ENCODE measurements at places on chromosomes 3 and 15. TPM values are rescaled to one million over a fixed set of nuclear protein-coding genes. Genes with fewer than 3 reads are reported as not detected.

The HERC2 gene
- total RNA-seq, result 58.7 TPM

DNA sequence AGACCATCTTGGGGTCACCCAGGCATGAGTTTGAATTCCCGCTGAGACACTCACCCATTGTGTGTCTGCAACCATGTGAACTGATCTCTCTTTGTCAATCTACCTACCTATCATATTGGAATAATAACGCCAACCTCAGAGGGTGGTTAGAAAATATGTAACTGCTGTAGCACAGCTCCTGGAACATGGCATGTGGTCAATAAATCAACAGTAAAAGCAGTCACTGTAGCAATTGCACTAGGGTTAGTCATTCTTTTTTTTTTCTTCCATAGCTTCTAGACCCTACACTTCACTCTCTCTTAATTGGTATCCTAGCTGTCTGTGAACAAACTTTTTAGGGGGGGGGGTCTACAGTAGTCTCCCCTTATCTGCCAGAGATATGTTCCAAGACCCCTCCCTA is 64.2 kb upstream of the SLCO2A1 start:
- no peak for DNase-seq

The TMEM45A gene
- total RNA-seq, result 0.11 TPM

DNA sequence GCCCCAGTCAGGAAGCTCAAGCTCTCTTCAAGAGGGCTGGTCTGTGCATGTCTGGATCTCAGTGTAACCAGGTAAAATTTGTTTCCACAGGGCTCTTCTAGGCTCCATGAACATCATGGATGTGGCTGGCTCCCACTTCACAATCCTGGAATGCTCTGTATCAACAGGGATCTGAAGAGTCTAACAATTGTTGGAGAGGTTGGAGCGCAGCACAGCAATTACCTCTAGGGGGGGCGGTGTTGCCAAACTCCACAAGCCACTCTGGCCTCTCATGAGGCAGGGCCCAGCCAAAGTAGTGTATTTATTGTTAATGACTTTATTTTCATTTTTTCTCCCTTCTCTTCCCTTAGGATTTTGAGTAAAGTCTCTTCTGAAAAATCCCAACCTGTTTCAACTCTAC is 6.1 kb upstream of the EIF2B5 start:
- peak; percentile 70 for DNase-seq

- no peak for DNase-seq
Observed at GRCh38 chr3:139201446-139202225, 142.2 kb upstream of the MRPS22 start.

- no peak for DNase-seq
Observed at GRCh38 chr3:136332776-136333175, 82.6 kb downstream of the PCCB start.

DNA sequence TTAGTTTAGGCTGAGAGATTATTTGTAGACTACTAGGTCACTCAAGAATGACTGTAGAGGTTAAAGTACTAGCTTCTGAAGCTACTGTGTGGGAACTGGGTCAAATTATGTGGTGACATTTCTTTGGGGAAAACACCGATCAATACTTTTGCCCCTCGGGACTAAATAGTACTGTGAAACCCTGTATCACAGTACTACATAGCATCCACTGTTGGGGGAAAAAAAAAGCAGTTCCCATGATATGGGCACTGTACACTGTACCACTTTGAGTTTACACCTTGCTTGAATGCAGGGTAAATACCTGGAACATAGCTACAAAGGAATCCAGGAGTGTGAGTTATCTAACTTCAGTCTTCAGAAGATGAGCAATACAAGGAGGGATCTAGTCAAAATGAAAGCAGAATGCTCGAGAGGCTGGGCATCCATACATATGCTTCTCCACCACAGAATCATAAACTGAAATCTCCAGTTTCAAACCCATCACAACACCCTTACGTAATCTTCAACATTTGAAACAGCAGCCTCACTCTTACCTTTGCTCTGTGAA is 311.4 kb downstream of the UNC13C start:
- DNase-seq, result no peak

- DNase-seq, result peak; percentile 55
Observed at GRCh38 chr15:49620199-49620598, 419 bp downstream of the FAM227B start.

DNA sequence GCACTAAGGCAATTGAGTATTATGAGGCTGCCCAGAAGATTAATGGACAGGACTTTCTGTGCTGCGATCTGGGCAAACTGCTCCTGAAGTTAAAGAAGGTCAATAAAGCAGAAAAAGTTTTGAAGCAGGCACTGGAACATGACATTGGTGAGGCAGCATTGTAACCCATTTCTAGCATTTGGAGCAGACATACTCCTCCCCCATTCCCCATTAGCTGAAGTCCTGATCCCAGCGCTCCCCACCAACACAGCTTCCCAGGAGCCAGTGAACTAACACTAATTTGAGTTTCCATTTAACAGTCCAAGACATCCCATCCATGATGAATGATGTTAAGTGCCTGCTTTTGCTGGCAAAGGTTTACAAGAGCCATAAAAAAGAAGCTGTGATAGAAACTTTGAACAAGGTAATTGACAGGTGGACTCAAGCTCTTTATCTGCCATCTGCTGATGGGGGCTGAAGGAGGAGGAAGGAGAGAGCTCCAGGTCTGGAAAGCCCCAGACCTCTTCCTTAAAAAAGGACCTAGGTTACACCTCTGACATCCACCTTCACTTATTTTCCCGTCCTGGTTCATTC is 22.6 kb downstream of the CSRNP1 start:
- DNase-seq, result no peak

GRCh38 chr3:104939196-104939595 is 427.5 kb upstream of the ALCAM start:
- DNase-seq, result no peak

The NFKBIZ gene
- 6.3 TPM for total RNA-seq

DNA sequence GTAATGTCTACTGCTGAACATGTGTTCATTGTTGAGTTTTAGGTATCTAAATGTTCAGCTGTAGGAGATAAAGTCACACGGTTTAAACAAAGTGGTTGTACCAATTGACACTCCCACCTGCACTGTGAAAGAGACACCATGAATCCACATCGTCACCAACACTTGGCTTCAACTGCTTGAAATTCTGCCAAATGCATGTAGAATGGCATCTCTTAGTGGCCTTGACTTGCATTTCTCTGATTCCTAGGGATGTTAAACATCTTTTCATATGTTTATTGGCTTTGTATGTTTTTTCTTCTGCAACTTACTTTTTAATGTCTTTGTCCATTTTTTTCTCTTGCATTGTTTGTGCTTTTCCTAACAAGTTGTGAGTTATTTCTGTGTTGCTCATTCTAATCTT is 43.4 kb downstream of the RPLP1 start:
- DNase-seq, result no peak

- DNase-seq, result no peak
Observed at GRCh38 chr3:53324105-53324504, 23.2 kb downstream of the DCP1A start.

The MYO5C gene
- 0.58 TPM for total RNA-seq

DNA sequence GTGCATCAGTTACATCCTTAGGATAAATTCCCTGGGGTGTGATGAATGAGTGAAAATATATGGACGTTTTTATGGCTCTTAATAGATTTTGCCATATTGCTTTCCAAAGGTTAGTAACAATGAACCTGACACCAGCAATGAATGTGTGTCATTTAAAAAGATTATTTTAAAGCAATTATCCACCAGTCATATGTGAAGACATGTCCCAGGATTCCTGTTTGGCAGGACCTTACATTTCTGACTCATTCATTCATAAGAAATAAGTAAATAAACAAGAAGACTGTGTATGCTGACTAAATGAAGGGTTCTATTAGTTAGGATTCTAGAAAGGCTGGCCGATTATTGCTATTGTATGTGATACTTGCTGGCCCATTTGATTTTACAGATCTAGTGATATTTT is 201.5 kb downstream of the SOX2 start:
- peak; percentile 17 for DNase-seq

The C3orf85 gene
- total RNA-seq, result not detected

DNA sequence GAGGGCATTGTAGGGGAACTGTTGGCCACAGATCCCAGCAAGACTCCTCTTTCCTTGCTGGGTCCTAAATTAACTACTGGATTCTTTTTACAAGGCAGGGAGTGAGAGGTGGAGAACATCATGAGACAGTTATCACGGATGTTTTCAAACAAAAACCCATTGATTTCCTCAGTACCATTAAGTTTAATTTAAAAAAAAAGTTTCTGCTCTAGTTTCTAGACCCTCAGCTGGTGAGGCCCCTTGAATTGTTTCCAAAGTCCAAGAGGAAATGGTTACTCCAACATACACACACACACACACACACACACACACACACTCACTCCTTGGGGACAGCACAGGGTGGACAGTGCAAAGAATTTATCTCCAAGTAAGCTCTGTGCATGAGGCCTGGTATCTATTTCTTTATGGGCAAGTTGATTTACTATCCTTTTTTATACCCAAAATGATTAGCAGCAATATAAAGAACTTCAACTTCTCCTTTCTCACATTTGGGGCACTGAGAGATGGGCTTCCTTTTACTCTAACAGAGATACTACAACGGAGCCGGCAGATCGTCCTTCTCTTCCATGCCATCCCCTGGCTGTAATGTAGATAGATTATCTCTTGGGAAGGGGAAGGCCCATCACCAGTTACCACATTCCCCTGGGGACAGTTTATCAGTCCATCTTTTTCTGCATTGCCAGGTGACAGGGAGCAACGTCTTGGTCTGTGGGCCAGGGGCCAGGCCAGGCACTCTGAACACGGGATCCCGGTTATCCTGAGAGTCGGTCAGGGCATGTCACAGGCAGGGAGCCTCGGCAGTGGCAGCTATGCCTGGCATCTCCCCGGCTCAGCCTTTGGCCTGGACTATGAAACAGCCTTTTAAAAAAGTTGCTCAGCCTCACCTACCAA is 54.7 kb downstream of the CORO2B start:
- DNase-seq, result peak; percentile 56

DNA sequence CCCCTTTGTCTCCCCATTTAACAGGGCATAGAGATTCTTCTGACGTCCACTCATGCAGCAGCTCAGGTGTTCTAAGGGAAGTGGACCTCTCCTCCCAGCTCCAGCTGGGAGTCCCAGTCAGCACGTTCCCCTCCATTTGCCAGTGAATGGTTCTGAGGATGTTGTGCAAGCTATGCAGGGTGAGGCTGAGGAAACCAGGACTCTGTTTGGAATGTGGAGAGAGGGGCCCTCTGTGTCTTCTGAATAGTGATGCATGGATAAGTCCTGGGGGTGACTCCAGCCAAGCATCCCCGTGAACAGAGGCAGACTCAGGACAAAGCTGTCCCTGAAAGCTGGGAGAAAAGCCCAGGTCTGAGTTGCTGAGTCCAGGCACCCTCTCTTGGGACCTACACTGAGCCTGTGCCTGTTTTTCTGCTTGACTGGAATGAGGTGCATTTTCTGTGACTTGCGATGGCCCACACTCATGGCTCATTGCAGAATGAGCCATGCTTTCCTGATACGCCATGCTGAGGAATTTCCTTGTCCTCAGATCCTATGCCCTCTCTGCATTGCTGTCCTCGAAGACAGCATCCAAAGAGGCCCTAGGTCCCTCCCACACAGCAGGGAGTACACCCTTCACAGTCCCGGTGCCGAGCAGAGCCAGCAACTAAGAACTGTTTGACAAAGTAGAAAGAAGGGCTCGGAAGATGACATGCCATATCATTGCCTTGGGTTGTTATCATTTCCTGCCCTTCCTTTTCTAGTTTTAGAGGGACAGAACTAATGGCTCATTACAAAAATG is 185.2 kb downstream of the ATP10A start:
- no peak for DNase-seq

The CADPS gene
- 0.76 TPM for total RNA-seq

- no peak for DNase-seq
Observed at GRCh38 chr3:40299721-40300335, 9.7 kb upstream of the EIF1B start.

The ARL14 gene
- total RNA-seq, result not detected

DNA sequence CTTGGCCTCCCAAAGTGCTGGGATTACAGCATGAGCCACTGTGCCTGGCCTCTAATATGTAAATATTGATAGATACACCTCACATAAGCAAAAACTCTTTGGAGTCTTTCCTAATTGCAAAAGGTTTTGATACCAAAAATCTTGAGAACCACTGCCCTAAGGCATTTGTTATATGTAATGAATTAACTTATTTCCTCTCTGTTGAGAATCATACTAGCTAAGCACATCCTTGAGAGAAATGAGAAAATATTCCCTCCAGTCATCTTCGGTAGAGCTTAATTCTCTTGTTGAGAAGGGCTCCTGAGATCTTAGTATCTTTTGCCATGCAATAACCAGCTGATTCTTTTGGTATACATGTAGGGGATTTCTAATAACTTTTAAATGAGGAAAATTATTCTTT is 190.2 kb downstream of the SLC9A9 start:
- no peak for DNase-seq

GRCh38 chr3:123111640-123112039 is 44.8 kb downstream of the PDIA5 start:
- DNase-seq, result no peak

GRCh38 chr3:105365081-105365390 is 1.7 kb upstream of the ALCAM start:
- DNase-seq, result no peak

GRCh38 chr15:67760901-67761300 is 64.4 kb upstream of the SKOR1 start:
- no peak for DNase-seq

GRCh38 chr3:32137870-32138269 is 31.4 kb downstream of the GPD1L start:
- no peak for DNase-seq

The CCR5 gene
- total RNA-seq, result not detected

DNA sequence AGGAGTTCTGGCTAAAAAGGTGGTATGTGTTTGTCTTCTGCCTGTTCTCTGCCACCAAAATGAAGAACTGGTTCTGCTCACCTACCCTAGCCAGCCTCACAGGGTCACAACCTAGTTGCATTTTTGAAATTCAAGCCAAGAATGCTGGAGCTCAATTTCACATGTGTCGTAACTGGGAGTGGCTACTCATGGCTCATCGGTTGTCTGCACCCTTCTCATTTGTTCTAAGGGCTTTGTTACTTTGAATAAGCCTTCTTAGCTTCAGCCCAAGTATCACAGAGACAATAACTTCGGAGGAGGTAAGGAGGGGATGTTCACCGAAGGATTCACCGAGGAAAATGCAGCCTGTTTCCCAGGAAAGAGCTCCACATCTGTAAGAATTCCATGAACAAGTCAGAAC is 134.3 kb upstream of the RARB start:
- DNase-seq, result no peak

The EPHA6 gene
- not detected for total RNA-seq

GRCh38 chr3:65532749-65533148 is 506.0 kb downstream of the MAGI1 start:
- no peak for DNase-seq

DNA sequence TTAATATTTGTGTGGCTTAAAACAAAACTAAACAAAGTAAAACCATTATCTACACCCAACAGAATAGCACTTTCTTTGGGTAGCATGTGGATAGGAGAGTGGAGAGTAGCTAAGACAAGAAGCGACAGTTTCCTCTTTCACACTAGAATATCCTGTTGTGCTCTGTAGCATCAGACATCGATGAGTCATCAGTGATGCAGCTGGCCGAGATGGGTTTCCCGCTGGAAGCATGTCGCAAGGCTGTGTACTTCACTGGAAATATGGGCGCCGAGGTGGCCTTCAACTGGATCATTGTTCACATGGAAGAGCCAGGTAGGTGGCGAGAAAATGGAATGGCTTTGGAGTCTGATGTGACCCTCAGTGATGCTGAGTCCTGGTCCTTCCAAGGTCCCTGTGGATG is 108.1 kb downstream of the USP13 start:
- DNase-seq, result no peak

The OXTR gene
- total RNA-seq, result 4.1 TPM

The TERC gene
- 1,851 TPM for total RNA-seq

- no peak for DNase-seq
Observed at GRCh38 chr3:65972765-65973164, 66.0 kb downstream of the MAGI1 start.
